ENCODE measurements at places on chromosomes 6 and 20. TPM values are rescaled to one million over a fixed set of nuclear protein-coding genes. Genes with fewer than 3 reads are reported as not detected.

Gene CST5
- total RNA-seq = not detected

Gene SNAP91
- 0.46 TPM for total RNA-seq

Gene FAM135A
- total RNA-seq = 2.9 TPM

Gene CST8
- not detected for total RNA-seq

Gene VWA7
- total RNA-seq = 1.7 TPM

Gene TLDC2
- total RNA-seq = not detected

Gene SLPI
- 9.5 TPM for total RNA-seq

Gene FAM83C
- total RNA-seq = 0.05 TPM

Gene NKAIN2
- total RNA-seq = not detected

Gene RIMS1
- total RNA-seq = not detected

Gene EFHC1
- 7.7 TPM for total RNA-seq

Gene CNBD2
- 5.1 TPM for total RNA-seq

Gene VSTM2L
- 7.4 TPM for total RNA-seq

Gene PREP
- 36.8 TPM for total RNA-seq

Gene MROH8
- 0.81 TPM for total RNA-seq

Gene PTK7
- 4.4 TPM for total RNA-seq

Gene VSX1
- 1.6 TPM for total RNA-seq

Measured in A549 treated with RU486 at 1 μM for 4 hours (cell line).